Aorta (tissue), 5 donors: ENCODE measurements at places on chromosomes 7 and 10. TPM values are rescaled to one million over a fixed set of nuclear protein-coding genes. Genes with fewer than 3 reads are reported as not detected.

RTKN2 gene
- total RNA-seq, result 0.21 TPM

PNLIPRP3 gene
- total RNA-seq, result not detected

WNT8B gene
- not detected for total RNA-seq

HTR7 gene
- total RNA-seq, result 1.3 TPM

C10orf143 gene
- 3.2 TPM for total RNA-seq

OIT3 gene
- 0.15 TPM for total RNA-seq

RNLS gene
- total RNA-seq, result 9.4 TPM

C7orf25 gene
- total RNA-seq, result 5.0 TPM

PALD1 gene
- 10.7 TPM for total RNA-seq

NKX2-3 gene
- total RNA-seq, result not detected

ATOH7 gene
- total RNA-seq, result not detected

BMPER gene
- 14.0 TPM for total RNA-seq

SFTPD gene
- total RNA-seq, result 0.30 TPM

SEMA3E gene
- 9.1 TPM for total RNA-seq

MUC12 gene
- 0.88 TPM for total RNA-seq

KCND2 gene
- 4.2 TPM for total RNA-seq
